ENCODE measurements at places on chromosomes 2 and 18. TPM values are rescaled to one million over a fixed set of nuclear protein-coding genes. Genes with fewer than 3 reads are reported as not detected.

Gene GRP
- 0.60 TPM for polyA plus RNA-seq

Gene TOGARAM2
- 0.80 TPM for polyA plus RNA-seq

Gene FSIP2
- 3.8 TPM for polyA plus RNA-seq

Gene OTOS
- polyA plus RNA-seq, result not detected

Gene PTPRN
- polyA plus RNA-seq, result 1.5 TPM

Gene HOXD9
- polyA plus RNA-seq, result 0.31 TPM

Measured in stomach (tissue), 19 donors.